ENCODE measurements at places on chromosomes 2 and 18.

GRCh38 chr2:100425573-100426383, 8.3 kb upstream of the CHST10 start:
- no peak for DNase-seq

DNA sequence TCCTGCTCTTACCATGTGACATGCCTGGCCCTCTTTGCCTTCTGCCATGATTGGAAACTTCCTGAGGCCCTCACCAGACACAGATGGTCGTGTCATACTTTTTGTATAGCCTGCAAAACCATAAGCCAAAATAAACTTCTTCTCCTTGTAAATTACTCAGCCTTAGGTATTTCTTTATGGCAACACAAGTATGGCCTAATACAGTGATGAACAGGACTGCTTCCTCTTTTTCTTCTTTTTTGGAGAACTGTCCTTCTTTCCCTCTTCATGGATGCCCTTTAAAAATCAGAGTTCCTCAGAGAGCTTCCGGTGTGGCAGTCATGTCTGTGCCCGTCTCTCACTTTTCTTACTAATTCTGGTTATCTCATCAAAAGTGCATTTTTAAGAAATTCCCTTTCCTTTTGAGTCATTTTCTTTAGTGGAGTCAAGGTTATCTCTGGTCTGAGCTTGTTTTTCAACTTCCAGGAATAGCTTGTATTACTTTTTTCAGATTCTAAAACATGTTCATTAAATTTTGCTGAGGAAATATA, 9.2 kb upstream of the IL1A start:
- DNase-seq = no peak

GRCh38 chr2:116585669-116586327, 1228.7 kb upstream of the DDX18 start:
- no peak for DNase-seq

DNA sequence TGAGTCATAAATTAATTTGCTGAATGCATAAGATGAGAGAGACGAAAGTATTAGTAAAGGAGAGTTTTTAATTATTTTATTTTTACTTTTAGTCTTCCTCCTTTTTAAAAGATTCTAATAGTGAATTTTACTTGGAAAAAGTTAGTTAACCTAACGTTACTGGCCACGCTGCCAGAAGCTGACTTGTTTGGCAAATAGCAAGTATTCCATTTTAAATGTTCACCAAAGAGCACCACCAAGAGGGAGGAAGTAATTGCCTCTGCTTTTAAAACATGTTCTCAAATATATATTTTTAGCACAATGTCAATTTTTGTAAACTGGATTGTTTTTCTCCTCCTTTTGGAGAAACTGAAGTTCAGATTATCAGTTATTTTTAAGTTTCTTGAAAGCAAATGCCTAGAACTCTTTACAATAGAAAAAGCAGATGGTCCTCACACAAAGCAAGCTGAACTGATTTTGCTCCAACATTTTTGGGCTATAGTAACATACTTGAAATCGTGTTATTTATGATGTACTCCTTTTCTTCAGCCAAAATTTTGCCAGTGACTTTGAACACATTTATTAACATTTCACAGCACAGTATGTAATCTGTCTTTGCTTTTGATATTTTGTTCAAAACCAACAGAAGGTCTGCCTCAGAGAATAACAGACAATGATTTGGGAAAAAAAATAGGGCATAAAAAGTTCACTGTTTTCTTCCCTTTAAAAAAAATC, 1311.0 kb upstream of the FAM98A start:
- DNase-seq = no peak
